ENCODE measurements at places on chromosomes 3 and 15.

DNA sequence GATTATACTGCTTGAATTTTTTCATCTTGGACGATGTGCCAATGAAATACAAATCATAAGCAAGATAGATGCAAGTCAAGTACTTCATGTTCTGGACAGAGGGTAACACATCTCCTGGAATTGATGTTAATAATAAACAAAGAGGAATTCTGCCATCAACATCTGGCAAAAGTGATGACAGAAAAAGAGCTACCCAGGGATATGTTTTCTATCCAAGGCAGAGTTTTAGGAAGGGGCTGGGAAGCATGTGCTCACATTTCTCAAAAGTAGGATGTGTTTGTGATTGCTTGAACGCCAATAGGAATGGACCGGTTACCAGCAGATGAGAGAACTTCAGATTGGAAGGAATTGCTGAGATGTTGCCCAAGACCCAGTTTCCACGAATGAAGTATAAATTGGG is 242.6 kb upstream of the AGTR1 start:
- no peak for DNase-seq

DNA sequence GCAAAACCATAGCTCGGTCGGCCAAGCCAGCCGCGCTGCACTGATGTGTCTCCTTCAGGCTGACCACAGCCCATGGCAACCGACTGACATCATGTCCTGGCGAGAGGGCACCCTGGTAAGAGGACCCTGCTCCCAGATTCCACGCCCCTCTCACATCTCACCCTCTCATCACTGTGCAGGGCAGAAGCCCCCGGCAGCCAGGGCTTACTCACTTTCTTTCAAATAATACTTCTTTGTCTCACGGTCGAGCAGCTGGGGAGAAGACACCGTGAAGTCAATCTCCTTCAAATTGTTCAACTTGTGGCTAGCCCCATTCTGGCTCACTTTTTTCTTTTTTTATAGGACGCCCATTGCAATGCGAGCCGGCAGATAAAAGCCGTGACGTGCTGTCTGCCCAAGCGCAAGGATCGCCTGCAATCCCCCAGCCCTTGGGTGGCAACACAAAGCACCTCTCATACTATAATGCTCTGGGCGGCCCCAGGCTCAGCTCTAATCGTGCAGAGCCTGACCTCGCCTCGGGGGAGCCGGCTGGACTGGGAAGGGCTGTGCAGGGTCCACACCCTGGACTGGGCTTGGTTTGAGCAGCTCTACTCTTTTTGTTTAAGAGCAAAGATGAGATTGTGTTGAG is 33.6 kb downstream of the VGLL4 start:
- no peak for DNase-seq

DNA sequence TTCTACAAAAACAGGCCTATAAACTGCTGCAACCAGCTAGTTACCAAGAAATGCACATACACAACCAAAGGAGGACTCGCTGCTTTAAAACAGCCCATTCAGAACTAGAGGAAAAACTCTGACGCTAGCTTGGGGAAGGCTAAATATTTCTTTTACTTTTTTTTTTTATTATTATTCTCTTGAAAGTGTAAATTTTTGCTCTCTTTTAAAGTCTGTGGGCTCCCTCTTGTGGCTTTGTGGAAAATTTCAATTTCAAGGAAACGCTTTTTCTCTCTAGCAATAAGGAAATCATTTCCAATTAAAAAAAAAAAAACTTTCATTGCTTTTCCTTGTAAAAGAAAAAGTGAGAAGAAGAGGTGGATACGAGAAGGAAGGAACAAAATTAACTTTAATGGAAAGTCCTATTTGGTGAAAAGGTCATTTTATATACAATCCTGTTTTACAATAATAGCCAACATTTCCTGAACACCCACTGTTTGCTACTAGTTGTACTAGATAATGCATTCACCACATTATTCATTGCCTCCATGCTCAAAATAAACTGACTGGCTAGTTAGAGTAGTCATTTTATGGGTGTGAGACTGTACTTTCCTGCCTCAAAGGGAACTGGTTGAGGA is 51.2 kb upstream of the SAMMSON start:
- no peak for DNase-seq

DNA sequence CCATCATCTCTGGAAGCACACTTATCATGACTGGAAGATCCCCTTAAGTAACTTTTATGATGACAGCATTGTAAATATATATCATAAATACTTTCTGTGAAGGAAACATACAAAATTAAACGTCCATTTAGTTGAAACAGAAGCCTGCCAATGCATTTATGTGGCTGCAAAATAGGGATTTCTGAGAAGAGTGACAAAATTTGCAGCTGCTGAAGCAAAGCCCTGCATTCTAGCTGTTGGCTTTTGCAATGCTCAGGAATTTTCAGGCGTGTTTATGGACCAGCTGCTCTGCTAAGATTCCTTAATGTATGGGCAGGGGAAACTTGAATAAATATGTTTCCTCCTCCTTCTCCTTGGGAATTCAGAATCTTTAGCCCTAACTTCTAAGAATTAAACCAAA is 137.3 kb downstream of the CACNA2D3 start:
- no peak for DNase-seq

DNA sequence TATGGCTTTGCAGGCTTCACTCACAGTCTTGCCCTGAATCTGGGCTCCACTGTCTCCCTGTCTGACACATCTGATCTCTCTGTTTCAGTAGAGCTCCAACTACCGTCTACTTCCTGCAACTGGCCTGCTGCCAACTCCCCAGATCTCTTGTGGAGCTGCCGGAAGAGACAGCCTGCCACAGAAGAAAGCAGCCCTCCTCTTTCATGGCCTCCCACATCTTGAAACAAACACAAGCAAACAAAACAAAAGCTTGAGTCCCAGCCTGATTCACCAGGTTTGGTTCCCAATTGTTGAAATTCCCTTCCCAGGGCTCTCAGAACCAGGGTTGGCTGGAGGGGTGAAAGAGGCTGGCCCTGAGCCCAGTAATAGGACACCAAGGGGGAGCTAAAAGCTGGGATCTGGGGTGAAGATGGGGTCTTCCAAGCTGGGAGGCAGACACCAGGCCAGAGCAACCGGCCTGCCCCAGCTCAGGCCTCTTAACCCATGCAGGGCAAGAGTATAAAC is 55.3 kb upstream of the CA12 start:
- DNase-seq: peak; percentile 40

GRCh38 chr3:197014942-197015575 is 14.6 kb downstream of the MELTF start:
- DNase-seq: no peak

GRCh38 chr3:85258819-85259218 is 300.0 kb downstream of the CADM2 start:
- DNase-seq: no peak

- DNase-seq: no peak
These were observed 254.0 kb upstream of the IL12A start for GRCh38 chr3:159734681-159735080.

- no peak for DNase-seq
These were observed 43.2 kb downstream of the P3H2 start for GRCh38 chr3:190077395-190078045.

DNA sequence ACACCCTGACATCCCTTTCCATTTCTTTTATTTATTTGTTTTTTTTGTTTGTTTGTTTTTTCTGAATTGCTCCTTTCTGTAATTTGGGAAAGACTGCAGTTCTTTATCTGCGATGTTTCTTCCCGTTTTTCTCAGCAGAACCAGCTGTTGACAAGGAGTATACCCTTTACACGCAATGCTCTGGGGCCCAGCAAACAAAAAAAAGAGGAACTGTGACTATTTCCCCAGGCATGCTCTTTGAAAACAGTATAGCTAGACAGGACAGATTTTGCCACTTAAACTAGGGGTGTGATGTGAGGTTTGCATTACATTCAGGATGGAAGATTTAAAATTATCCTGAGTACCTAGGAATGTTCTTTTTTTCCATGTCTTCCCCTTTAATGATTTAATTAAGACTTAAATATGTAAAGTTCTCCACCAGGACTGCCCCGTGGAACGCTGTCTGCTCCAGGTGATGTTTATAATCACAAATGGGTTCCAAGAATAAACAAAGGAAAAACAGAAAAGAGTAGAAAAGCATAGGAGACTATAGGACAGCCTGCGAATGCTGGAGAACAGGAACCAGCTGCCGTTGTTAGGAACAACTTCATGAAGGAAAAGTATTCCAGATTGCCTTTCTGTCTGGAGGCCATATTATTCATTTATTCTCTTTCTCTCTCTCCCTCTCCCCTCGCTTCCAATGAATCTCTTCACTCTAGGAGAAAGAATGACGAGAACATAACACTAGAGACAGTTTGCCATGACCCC is 43.3 kb downstream of the TGFBR2 start:
- no peak for DNase-seq

GRCh38 chr15:52241489-52241888 is 50.3 kb upstream of the GNB5 start:
- DNase-seq: no peak

GRCh38 chr15:59367022-59367451 is 5.6 kb downstream of the MYO1E start:
- no peak for DNase-seq

DNA sequence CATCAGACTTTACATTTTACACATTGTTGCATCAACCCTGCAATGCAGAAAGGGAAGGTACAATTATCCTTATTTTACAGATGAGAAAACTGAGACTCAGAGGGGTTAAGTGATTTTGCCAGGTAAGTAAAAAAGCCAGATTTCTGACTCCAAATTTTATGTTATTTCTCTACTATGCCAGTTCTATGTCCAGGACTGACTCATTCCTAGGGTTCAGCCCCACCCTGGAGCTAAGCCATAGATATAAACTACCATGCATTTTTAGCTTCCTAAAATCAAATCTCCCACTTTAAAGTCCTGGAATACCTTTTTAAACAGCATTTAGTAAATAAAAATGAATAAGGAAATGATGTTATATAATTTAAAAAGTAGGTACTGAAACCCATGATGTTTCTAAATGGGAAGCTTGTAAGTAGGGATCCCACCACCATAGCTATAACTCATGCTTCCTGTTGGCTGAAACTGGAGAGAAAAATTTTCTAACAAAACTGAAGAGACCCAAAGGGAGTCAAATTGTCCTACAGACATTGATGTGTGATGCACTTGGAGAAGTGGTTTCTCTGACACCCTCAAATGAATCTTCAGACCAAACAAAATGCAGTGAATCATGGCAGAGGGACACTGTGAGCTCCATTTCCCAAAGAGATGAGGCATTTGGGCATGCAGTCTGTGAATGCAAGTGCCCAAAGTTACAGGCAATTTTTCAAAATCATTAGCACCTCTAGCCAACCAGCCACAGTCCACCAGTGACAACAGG is 301.7 kb upstream of the UMPS start:
- DNase-seq: no peak

GRCh38 chr3:12351145-12351544 is 62.3 kb downstream of the PPARG start:
- DNase-seq: no peak

GRCh38 chr15:92891533-92892200 is 8.5 kb upstream of the CHD2 start:
- no peak for DNase-seq

- no peak for DNase-seq
These were observed 132.7 kb downstream of the EEFSEC start for GRCh38 chr3:128285967-128286321.

GRCh38 chr3:151992326-151993041 is 119.0 kb downstream of the SUCNR1 start:
- no peak for DNase-seq

DNA sequence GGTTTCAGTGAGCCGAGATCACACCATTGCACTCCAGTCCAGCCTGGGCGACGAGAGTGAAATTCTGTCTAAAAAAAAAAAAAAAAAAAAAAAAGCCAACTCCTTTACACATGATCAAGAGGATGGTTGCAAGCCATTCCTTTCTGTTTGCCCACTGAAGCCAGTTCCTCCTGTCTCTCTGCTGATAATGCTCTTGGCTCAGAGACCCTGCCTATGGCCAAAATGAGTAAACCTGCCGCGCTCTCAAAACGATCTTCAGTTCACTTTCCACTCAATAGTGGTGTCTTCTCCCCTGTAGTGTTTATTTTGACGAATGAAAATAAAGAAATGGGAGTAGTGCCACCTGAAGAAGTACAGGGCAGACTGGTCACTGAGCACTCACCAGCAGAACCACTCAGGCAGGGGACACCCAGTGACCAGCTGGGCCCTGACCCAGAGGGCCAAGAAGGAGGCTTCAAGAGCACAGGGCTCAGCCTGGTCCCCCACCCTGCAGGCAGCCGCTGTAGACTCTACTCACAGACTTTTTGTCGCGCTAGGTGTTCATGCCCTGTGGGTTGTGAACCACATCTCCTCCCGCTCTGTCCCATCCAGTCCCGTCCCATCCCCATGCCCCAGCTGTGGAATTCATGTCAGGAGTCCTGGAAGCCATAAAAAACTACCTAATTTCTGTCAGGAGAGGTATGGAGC is 23.6 kb downstream of the GRAMD2A start:
- no peak for DNase-seq

GRCh38 chr15:72178976-72179585 is 18.5 kb downstream of the GRAMD2A start:
- DNase-seq: no peak

- no peak for DNase-seq
These were observed 89.0 kb upstream of the LPP start for GRCh38 chr3:188064831-188065493.

DNA sequence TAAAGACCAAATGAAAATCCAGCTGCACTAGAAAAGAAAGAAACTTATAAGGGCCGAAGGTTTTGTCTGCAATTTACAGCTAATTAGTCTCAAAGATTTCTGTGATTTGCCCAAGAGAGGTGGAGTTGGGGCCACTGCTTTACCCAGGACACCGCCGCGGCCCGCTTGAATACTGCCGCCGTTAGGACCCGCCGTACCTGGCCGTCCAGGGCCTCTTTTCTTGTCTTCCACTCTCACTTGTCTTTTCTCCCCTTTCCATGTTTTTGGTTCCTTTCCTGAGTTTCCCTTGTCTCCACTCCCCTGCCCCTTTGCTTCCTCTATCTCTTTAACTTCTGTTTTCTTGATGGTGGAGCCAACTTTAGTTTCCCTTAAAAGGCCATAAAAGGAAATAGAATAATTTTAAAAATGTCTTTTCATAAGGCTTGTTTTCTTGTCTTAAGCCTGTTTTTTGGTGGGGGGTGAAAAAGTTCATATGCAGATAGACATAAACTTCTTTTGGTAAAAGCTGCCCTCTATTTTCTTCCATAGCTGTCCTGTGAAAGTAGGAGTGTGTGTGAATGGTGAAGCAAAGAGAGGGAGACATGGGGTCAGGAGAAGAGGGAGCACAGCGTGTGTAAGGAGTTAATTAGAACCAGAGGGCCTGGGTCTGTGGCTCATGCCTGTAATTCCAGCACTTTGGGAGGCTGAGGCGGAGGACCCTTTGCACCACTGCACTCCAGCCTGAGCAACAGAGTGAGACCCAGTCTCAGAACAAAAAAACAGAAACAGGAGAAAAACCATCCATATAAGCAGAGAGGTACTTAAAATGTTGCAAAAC is 16.0 kb upstream of the CCNL1 start:
- no peak for DNase-seq

DNA sequence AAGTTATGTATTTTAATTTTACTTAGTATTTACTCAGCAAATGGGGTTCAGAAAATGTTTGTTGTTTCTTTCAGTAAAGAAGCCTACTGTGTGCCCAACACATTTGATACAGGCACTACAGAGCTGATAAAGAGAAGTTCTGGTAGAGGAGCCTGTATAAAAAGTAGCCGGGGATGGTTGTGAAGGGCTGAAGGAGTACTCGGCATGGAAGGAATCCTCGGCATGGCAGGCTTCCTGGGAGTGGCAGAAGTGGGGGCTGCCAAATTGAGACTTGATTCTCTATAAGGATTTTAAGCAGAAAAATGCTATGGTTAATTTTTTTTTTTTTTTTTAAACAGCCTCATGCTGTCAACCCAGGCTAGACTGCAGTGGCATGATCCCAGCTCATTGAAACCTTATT is 9.3 kb downstream of the ARL13B start:
- DNase-seq: no peak
